ENCODE measurements at places on chromosomes 12 and 14.

DNA sequence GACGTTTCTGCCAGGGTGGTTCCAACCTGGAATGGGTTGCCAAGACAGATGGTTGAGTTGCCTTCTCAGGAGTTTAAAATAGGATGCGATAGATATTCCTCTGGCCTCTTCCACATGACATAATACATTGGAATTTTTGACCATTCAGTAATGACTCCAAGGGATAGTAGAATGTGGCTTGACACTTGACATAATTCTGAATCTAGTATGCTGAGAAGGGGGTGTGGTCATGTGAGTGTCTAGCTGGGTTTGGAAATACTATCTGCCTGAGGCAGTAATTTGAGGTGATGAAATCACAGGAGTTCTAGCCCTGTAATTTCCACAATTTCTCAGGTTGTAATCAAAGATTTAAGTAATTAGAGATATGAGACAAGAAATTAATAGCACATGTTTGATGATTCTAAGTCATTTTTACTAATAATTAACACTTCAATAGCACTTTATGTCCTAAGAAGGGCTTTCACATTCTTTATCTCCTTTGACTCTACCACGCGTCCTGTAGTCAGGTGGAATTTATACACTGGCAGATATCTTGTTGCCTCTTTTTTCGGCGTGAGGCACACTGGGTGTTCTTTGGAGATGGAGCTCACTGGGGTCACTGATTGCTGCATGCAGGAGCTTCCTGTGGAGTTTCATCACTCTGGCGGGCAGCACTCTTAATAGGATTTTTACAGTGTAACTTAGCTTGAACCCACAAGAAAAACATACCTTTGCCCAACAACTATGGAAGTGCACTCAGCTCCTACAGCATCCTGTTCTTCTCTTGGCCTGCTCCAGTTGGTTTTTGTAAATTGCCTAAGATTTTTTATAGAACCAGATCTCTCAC is 3.2 kb upstream of the AMIGO2 start:
- no peak for DNase-seq

DNA sequence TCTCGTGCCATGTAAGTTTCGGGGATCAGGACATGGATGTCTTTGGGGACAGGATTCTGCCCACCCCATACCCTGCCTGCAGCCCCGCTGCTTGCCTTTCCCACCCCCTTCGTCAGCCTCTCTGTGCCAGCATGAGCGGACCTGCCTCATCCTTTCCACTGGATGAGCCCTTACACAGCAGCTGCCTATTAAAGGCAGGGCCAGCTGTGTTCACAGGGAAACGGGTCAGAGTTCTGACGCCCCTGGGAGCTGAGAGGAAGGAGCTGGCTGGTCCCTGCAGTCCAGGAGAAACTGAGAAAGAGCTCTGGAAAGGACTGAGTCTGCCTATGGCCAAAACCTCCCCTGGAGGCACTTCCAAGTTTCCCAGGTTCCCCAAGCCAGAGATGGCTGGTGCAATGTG is 83.5 kb upstream of the NCOR2 start:
- DNase-seq: no peak

DNA sequence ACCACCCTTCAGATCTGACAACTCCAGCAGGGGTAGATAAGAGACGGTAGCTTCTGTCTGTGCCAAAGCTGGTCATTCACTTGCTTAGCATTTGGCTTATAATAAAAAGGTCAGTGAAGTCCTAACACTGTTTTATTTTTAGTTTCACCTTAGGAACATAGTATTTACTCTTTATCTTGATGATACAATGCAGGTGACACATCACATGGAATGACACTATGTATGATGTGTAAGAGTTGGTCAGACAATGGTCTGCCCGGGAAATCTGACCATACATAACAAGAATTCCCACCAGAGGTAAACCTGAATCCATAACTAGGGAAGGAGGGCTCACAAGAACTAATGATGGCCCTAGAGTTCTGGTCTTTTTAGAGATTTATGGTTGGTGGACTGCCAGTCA is 66.6 kb downstream of the IFNG start:
- no peak for DNase-seq

DNA sequence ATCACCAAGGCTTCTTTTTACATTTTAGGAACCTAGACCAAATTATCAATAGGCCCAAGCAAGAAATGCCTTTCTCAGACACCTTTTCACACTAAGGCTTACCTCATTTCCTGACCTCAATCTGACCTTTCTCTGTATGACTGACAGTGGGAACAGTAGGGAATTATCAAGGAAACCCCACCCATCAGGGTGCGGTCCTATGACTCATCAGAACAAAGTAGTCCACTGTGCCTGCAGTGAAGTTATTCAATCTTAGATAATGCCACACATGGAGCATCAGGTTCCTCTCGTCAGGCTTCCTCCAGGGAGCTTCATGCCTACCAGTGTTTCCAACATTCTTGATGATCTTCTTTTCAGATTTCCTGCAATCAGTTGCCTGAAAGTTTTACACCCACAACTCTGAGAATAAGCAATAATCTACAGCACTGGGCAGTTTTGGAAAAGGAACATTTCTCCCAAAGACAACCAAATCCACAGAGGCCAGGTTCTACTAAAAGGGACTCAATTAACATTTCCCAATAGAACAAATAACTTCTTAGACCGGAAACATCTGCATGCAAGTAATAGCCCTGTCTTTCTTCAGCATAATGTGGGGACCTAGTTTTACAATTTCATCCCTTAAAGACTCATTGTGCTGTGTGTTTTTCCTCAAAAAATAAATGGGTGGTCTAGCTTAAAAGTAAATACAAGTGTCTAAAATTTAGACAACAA is 35.9 kb upstream of the TMTC2 start:
- DNase-seq: no peak

All from Jurkat, Clone E6-1 (cell line).